Activated T-helper 2 cell treated with anti-CD3 and anti-CD28 coated beads, Interferon-gamma antibody, Interleukin-2, Interleukin-4, amounts not matched to agents 10 μg/mL and 5 μg/mL and 100 μg/mL, durations not matched to agents 14 hours and 24 hours and 36 hours (primary cell): ENCODE measurements at places on chromosomes 2 and 18.

GRCh38 chr2:86672027-86672545 is 48.0 kb upstream of the RMND5A start:
- H3K4me1 ChIP-seq: no peaks in the 10 kb centered on the region
- no peak overlapping the region for H3K27ac ChIP-seq
- H3K36me3 ChIP-seq: no peaks in the 10 kb centered on the region
- H3K27me3 ChIP-seq: no peaks in the 10 kb centered on the region

GRCh38 chr2:10368491-10369231 is 66.0 kb downstream of the HPCAL1 start:
- no peaks in the 10 kb centered on the region for H3K27me3 ChIP-seq
- no peak for DNase-seq
- H3K27ac ChIP-seq: no peak overlapping the region
- no peak overlapping the region for H3K4me3 ChIP-seq
- H3K36me3 ChIP-seq: peaks cover 4% of the 10 kb centered on the region
- no peaks in the 10 kb centered on the region for H3K4me1 ChIP-seq

DNA sequence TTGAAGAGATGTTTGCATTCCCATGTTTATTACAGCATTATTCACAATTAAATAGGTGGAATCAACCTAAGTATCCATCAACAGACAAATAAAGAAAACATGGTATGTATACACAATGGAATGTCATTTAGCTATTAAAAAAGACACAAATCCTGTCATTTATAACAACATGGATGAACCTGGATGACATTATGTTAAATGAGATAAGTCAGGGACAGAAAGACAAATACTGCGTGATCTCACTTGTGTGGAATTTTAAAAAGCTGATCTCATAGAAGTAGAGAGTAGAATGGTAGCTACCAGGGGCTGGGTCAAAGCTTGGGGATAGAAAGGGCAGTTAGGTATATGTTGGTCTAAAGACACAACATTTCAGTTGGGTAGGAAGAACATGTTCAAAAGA is 376.3 kb downstream of the EPHA4 start:
- H3K4me3 ChIP-seq: no peak overlapping the region
- no peaks in the 10 kb centered on the region for H3K36me3 ChIP-seq
- no peak overlapping the region for H3K27ac ChIP-seq
- no peak for DNase-seq
- H3K27me3 ChIP-seq: no peaks in the 10 kb centered on the region

GRCh38 chr2:234419726-234420125 is 77.2 kb downstream of the ARL4C start:
- no peak overlapping the region for H3K4me3 ChIP-seq
- H3K27me3 ChIP-seq: no peaks in the 10 kb centered on the region
- H3K27ac ChIP-seq: no peak overlapping the region
- peaks cover 47% of the 10 kb centered on the region for H3K4me1 ChIP-seq
- H3K36me3 ChIP-seq: peaks cover 11% of the 10 kb centered on the region

GRCh38 chr18:77101410-77102258 is 30.9 kb downstream of the MBP start:
- no peaks in the 10 kb centered on the region for H3K27me3 ChIP-seq
- H3K4me1 ChIP-seq: peaks cover 88% of the 10 kb centered on the region

GRCh38 chr18:51321696-51322095 is 124.2 kb upstream of the MEX3C start:
- H3K27ac ChIP-seq: no peak overlapping the region
- peaks cover 3% of the 10 kb centered on the region for H3K27me3 ChIP-seq
- H3K4me1 ChIP-seq: no peaks in the 10 kb centered on the region
- no peaks in the 10 kb centered on the region for H3K36me3 ChIP-seq

DNA sequence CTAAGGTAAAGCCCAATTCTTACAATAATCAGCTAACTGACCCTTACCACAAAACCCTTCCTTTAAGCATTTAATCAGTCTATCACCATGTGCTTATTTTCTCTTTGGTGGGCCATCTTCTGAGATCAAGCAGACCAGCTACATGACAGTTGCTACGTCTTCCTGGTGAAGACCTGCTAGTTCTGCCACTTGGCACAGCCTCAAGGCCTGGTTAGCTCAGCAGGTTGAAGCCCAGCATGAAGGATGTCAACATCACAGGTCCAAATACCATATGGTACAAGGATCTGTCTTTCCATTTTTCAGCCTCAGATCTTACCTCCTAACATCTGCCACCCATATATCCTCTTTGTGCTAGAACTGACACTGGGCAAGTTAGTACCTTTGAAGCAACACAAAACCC is 636.9 kb downstream of the LRP1B start:
- H3K36me3 ChIP-seq: no peaks in the 10 kb centered on the region
- H3K4me3 ChIP-seq: no peak overlapping the region
- H3K4me1 ChIP-seq: no peaks in the 10 kb centered on the region
- DNase-seq: no peak
- H3K27me3 ChIP-seq: no peaks in the 10 kb centered on the region

- no peak overlapping the region for H3K27ac ChIP-seq
- H3K36me3 ChIP-seq: no peaks in the 10 kb centered on the region
- no peak for DNase-seq
- no peak overlapping the region for H3K4me3 ChIP-seq
- H3K4me1 ChIP-seq: no peaks in the 10 kb centered on the region
Measured at GRCh38 chr2:194564422-194564821, 1092.6 kb upstream of the SLC39A10 start.

GRCh38 chr2:190812506-190813294 is 67.9 kb upstream of the GLS start:
- peaks cover 22% of the 10 kb centered on the region for H3K4me1 ChIP-seq
- no peaks in the 10 kb centered on the region for H3K27me3 ChIP-seq
- DNase-seq: no peak

DNA sequence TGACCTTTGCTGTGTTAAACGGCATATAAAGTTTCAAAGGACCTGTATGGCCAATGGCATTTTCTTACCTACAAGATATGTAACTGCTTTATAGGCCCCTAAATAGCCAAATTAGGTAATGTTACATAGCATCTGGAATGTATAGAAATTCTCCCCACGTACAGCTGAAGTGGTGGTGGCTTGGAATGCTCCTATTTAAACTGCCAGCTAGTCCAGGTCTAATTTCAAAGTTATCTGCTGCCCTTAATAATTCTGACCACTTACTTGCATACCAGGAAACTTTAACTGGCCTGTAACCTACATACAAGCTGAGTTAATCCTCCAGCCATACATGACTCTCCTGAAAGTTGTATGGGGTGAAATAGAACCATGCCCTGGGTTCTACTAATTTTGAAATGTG is 1.3 kb downstream of the KIAA2012 start:
- peaks cover 3% of the 10 kb centered on the region for H3K4me1 ChIP-seq
- H3K4me3 ChIP-seq: no peak overlapping the region
- H3K27ac ChIP-seq: no peak overlapping the region
- H3K27me3 ChIP-seq: peaks cover 5% of the 10 kb centered on the region

- peaks cover 26% of the 10 kb centered on the region for H3K27me3 ChIP-seq
- H3K36me3 ChIP-seq: no peaks in the 10 kb centered on the region
- no peaks in the 10 kb centered on the region for H3K4me1 ChIP-seq
- no peak overlapping the region for H3K4me3 ChIP-seq
- no peak for DNase-seq
Measured at GRCh38 chr2:143824791-143825190, 695.1 kb downstream of the ZEB2 start.

- H3K27ac ChIP-seq: no peak overlapping the region
- no peaks in the 10 kb centered on the region for H3K27me3 ChIP-seq
- H3K4me3 ChIP-seq: no peak overlapping the region
- DNase-seq: no peak
- H3K36me3 ChIP-seq: no peaks in the 10 kb centered on the region
Measured at GRCh38 chr18:61470031-61470674, 136.9 kb downstream of the CDH20 start.

DNA sequence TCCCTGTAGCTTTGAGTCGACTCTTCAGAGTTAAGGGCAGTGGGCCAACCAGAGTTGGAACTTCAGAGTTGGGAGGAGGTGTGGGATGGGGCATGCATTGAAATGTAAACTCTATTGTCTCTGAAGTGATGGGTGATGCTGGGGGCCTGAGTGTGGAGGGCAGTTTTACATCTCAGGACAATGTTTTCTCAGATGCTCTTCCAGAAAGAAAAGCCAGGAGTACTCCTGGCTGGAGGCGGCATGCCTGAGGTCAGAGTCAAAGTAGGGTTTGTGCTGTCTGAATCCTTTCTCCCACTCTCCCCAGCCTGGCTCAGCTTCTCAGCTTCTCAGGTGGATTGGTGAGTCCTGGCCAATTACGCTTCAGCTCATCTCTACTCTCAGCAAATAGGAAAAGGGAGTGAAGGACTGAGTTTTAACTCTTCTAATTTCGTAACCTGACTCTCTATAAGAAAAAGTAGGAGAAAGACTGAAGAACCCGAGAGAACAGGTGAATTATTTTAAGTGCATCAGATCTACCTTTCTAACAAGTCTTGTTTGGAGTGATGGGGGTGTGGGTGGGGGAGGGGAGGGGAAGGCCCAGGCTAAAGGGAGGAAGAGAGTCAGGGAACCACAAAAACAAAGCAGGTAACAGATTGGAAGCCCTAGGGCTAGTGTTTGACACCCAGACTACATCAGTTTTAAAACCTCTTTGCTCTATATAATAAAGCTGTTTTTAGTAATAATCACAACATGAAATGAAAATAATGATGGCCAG is 107.5 kb upstream of the PELI1 start:
- H3K27me3 ChIP-seq: peaks cover 3% of the 10 kb centered on the region
- H3K36me3 ChIP-seq: no peaks in the 10 kb centered on the region

- no peak overlapping the region for H3K27ac ChIP-seq
- peaks cover 11% of the 10 kb centered on the region for H3K4me1 ChIP-seq
- no peak overlapping the region for H3K4me3 ChIP-seq
- peaks cover 57% of the 10 kb centered on the region for H3K36me3 ChIP-seq
- no peaks in the 10 kb centered on the region for H3K27me3 ChIP-seq
- no peak for DNase-seq
Measured at GRCh38 chr2:15359716-15360531, 201.2 kb downstream of the NBAS start.

DNA sequence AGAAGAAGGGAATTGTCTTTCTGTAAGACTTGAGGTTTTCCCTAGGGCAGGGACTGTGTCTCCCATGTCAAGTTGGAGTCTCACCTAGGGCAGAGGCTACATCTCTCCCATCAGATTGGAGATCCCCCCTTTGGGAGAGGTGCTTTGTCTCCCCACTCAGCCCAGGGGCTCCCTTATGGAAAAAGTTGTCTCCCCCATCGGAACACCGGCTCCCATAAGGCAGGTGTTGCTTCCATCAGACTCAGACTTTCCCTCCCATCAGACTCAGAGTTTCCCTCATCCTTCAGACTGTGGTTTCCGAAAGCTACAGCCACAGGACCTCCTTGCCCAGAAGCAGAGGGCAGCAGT is 5.8 kb downstream of the ANKRD53 start:
- DNase-seq: no peak
- peaks cover 34% of the 10 kb centered on the region for H3K36me3 ChIP-seq
